ENCODE measurements at places on chromosomes 7 and 10. TPM values are rescaled to one million over a fixed set of nuclear protein-coding genes. Genes with fewer than 3 reads are reported as not detected.

ZCWPW1 gene
- 5.3 TPM for polyA plus RNA-seq

GIMAP7 gene
- polyA plus RNA-seq = 17.2 TPM

DNA sequence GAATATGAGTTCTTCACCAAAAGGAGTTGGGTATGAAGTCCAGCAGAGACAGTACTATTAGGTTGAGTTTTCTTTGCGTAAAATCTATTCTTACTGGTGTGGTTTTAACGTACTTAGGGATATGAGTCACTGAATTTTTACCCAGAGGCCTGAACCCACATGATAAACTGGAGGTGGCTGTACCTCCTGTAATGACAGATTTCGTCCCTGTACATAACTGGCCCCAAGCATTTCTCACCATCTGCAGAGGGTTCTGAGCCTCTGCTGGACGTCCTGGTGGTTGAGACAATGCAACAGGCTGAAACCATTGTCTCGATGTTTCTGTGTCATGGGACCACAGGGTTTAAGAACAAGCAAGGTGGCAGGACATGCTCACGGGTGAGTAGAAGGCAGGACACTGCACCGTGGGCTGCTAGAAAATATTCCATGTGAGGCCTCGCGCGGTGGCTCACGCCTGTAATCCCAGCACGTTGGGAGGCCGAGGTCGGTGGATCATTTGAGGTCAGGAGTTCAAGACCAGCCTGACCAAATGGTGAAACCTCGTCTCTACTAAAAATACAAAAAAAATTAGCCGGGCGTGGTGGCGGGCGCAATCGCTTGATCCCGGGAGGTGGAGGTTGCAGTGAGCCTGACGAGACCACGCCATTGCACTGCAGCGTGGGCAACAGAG, 233.9 kb downstream of the DNAJB6 start:
- DNase-seq = no peak

- no peak for DNase-seq
Observed at GRCh38 chr7:618539-619367, 99.1 kb upstream of the PDGFA start.

DNA sequence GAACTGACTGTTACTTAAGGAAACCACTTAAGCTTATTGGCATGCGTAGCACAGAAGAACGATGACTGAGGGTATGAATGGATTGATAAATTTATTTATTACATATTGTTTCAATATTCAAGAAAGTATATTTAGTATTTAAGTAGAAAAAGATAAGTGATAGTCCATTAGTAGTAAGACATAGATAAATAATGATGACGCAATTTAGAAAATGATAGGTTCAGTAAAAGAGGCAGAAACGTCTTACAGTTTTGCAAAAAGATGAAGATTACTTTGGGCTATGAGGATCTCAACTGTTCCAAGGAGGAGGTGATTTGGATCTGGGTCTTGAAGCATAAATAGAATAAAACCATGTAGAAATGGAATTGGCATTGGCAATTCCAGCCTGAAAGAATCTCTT, 36.6 kb upstream of the RSU1 start:
- no peak for DNase-seq

- DNase-seq = no peak
Observed at GRCh38 chr7:134737566-134738345, 41.7 kb upstream of the CALD1 start.

Measured in right renal pelvis (tissue), 4 donors.